ENCODE measurements at places on chromosomes 12 and 14.

DNA sequence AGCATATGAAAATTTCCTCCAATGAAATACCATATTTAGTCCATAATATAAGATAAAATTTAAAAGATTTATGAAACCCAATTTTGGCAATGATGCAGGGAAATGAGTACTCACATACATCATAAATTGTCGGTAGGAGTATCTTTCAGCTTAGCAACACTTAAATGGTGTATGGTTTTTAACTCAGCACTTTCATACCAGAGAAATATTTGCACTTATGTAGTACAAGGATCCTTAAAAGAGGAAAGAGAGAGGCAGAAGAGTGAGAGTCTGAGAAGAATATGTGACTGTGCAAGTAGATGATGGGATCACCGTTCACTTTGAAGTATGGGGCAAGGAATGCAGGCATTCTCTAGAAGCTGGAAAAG, 379.3 kb upstream of the DCN start:
- DNase-seq = no peak

DNA sequence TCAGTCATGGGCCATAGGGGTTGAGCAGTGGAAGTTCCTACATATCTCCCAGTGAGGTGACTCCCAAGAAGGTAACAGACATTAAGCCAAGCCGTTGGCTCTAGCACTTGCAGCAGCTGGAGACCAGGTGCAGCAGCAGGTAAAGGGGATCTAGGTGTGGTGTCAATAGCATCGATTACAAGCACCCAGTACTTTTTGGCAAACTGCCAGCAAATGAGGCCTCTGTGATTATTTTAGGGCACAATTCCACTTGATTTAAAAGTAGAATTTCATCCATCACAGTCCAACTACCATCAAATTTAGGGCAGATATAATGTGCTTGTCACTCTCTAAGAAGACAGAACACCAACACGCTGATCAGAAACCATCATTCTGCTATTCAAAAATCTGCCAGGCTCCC, 224.1 kb upstream of the EGLN3 start:
- DNase-seq = peak; percentile 4

DNA sequence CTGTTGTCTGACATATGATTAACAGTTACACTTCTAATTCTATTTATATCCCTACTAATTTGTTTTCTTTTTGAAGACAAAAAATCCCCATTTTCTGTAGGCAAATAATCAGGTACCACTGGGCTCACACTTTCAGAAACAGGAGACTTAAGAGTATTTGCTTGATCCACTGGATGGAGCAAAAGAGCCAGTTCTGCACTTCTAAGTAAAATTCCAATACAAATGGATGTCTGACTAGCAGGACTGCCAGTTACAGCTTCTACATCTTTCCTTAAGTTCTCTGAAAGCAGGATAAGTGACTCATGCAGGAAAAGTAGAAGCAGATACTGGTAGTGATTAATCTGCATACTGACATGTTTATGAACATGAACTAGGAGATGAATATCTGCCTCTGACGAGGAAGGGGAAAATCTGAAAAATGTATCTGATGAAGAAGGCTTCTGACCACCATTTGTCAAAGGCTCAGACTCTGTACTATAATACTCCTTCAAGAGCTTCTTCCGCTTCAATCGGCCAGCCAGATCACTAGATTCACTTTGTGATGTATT, 73.8 kb upstream of the ANKS1B start:
- no peak for DNase-seq

GRCh38 chr12:66154776-66155175, 15.0 kb downstream of the TMBIM4 start:
- no peak for DNase-seq

GRCh38 chr12:89542912-89543592, 17.2 kb upstream of the POC1B start:
- DNase-seq = peak; percentile 87

DNA sequence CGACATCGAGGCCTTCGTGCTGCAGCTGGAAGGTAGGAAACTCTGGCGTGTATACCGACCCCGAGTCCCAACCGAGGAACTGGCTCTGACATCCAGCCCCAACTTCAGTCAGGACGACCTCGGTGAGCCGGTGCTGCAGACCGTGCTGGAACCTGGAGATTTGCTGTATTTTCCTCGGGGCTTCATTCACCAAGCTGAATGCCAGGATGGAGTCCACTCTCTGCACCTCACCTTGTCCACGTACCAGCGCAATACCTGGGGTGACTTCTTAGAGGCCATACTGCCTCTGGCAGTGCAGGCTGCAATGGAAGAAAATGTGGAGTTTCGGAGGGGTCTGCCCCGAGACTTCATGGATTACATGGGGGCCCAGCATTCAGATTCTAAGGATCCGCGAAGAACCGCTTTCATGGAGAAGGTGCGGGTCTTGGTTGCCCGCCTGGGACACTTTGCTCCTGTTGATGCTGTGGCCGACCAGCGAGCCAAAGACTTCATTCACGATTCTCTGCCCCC, 1.4 kb downstream of the RIOX1 start:
- DNase-seq = no peak

DNA sequence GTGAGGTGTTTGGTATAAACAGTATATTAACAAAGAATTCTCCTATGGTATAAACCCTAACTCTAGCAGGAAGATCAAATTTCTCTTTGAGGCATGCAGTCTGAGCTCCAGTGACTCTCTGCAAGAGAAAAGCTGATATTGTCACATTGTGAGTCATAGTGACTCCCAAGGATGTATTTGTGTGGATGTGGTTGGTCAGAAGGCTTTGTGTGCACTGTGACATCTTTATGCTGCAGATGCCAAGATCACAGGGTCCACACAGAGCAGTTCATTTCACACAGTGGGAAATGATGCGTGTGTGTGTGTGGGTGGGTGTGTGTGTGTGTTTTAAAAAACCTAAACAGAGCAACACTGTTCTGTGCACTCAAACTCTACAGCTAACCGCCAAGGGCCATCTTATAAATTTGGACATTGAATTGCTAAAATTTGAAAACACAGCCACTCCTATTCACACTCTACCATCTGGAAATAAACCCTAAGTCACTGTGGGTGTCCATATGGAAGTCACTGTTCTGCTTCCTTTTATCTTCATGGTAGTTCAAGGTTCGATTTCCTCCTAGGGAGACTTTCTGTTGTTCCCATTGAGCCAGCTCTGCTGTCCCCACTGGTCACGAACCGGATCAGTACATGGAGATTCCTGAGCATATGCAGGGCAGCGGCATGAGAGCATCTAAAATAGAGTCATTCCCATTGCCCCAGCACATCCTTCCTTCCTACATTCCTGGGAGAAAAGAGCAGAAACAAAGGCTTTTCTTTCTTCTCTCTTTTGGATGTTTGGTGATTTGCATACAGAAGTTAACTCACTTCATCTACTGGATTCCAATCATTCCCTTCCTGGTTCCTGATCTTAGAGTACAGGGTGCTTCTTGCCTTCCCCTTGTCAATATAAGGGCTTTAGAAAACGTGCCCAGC, 727.6 kb downstream of the DIO2 start:
- no peak for DNase-seq

DNA sequence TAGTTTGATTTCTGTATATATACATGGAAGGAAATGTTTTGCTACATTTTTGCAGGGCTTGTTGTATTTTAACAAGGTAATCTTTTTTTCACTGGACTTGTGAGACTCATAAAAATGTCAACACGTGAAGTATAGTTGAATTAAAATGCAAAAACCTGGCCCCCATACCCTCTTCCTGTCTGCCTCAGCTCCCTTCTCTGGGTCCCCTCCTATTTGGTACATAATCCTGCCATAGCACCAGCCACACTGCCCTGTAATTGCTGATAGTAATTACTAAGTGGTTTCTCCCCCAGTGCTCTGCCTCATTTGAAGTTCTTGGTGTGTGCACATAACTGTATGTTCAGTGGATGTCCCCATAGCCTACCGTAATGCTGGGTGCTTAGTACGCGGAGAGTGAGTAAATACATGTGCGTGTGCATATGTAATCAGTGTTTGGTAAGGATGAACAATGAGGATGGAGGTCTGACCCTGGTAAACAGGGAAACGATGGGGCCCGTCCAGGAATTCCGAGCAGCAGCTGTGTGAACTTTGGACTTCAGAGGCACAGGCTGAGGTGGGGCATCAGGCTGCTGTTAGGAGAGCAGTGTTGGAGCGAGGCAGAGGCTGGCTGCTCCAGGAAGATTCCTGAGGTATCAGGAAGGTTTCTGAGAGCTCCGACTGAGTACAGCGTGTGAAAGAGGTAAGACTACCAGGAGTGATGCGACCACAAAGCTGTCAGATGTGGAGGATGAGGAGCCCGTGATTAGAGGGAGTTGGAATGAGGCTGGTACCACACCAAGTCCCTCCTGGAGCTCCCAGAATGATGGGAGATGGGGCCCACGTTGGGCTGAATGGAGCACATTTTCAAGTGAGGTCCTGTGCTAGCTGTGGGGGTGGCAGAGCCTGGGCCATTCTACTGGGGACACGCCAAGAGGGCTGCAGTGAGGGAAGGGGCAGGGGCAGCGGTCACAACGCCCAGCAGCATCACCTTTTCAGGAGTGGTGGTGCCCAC, 106.8 kb downstream of the PELI2 start:
- DNase-seq = no peak

DNA sequence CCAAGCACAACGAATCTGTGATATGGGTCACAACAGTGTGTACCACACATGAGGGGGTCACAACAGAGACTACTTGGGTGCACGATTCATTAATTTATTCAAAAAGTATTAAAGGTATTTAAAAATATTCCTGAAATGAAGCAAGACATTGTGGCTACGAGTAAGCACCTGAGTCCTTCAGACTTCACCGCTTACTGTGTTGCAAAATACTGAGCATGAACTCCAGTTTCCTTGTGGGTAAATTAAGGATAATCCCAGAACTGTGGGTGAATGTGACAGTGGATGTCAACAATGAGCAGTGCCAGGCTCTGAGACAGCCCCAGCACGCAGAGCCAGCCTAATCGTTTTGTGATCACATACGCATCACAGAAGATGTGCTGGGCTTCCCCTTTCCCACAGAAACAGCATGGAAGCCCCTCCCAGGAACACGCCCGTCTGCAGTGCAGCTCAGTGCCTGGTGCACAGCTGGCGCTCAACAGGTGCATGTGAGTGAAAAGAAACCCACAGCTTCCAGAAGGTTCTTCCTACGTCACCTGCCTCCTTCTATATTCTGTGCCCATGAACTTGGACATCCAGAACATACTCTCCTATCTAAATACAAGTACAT, 29.1 kb downstream of the CDC42BPB start:
- DNase-seq = no peak

DNA sequence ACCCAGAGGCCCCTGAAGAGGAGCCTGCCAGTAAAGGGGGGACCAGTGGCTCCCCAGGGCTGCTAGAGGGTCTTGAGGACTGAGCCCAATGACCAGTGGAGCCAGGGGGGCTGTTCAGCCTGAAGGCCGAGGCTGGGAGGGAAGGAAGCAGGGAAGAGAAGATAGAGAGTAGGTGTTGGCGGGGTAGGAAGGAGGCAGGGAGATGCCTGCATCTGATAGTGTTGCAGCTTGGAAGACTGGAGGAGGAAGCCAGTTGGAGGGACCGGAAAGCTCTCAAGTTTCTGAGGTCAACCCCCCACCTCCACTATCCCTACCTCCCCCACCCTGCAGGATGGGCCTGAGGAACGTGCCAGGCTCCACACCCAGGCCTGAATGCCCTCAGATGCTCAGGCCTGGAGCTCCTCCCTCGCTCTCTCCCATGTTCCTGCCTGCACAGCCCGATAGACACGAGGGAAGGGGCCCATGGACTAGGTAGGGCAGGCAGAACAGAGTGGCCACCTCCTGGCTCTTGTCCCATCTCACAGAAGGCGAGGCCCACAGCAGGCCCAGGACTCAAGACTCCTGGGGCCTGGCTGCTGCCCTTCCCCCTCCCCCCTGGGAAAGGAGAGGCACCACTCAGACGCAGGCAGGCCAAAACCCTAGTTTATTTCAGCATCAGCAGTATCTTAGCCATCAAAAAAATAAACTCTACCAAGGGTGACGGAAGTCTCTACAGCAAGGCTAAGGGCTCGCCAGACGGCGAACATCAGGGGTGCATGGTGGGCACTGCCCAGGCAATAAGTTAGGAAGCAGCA, 3.4 kb downstream of the CKB start:
- DNase-seq = no peak

GRCh38 chr14:73143003-73143402, 6.7 kb downstream of the PSEN1 start:
- no peak for DNase-seq

DNA sequence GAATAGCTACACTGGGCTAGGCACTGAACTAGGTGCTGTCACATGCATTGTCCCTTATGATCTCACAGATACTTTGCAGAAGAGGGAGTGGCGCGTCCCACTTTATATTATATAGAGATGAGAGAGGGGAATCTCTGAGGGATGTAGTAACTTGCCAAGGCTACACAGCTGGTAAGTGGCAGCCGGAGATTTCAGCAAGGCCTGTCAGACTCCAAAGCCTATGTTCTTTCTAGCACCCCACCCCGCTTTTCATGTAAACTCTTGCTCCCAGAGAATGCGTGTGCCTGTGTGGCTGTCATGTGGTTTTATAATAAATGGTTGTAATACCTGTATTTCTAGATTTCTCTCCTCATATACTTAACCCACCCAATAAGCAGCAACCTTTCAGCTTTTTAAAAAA, 39.1 kb downstream of the WDR20 start:
- DNase-seq = no peak

- no peak for DNase-seq
These were observed 47.3 kb upstream of the BCAT1 start for GRCh38 chr12:24996102-24996797.

DNA sequence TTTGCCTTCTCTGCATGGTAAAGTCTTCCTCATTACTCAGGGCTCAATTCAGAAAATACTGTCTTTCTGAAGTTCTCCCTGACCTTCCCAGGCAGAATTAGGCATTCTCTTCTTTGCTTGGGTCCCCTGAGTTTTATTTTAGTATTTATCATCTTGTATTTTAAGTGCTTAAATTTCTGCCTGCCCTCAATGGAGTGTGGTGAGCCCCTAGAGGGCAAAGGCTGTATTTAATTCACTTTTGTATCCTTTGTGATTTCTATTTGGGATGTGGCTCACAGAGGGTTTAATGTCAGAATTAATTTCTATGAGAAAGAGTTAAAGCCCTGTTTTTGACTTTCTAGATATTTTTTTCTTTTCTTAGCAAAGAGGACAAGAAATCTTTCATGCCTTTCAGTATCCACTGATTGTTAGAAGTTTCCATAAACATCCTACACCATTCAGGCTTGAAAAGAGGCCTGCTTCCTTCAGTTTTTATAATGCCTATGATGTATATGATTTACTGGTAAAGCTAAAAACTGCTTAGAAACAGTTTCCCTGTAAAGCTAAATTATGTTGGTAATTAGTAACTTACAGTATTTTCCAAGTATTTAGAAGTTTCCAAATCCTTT, 55.6 kb upstream of the PTPRB start:
- no peak for DNase-seq

DNA sequence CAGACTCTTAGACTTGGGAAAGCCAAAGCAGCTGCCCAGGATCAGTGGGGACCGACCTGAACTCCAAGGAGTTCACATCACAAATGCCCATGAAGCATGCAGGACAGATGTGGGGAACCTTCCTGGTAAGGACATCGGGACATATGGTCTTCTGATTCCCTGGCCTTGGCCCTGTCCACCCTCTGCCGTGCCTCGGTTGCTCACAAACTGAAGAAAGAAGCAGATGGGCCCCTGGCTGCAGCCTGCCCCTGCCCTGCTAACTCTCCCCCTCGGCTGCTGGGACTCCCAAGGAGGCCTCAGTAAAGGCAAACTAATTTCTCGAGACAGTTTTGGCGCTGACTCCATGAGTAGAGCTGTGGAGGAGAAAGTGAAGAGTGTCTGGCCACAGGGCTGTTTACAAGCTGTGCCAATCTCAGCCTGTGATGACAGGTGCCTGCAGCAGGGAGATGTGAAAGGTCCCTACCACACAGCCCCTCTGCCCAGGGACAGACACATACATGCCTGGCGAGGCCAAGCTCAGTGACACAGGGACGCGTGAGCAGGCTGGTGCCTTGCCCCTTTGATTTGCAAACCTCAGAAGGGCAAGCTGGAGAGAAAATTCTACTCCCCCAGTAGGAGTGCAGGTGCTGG, 48.6 kb downstream of the ISCA2 start:
- no peak for DNase-seq

Measured in hematopoietic multipotent progenitor cell treated with erythropoietin and hydrocortisone succinate and interleukin-3 and kit ligand, for 15 days (in vitro differentiated cells).